ENCODE measurements at places on chromosomes 16 and 17.

DNA sequence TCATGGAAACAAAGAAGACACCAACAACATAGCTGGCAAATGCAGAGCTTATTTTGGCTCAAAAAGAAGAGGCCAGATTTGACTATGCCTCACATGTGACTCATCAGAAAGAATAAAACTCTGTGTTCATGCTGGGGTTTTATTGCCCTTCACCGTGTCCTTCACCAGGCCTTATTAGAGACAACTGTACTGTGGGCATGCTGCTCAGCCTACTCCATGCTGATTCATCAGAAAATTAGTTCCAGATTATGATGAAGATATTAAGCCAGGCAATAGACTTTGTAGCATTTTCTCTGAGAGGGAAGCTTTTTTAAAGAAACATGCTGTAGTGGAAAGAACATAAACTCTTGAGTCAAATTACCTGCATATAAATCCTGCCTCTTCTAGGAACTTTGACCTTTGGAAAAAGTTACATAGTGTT, 89.8 kb downstream of the CYB561 start:
- peak; percentile 93 for DNase-seq

DNA sequence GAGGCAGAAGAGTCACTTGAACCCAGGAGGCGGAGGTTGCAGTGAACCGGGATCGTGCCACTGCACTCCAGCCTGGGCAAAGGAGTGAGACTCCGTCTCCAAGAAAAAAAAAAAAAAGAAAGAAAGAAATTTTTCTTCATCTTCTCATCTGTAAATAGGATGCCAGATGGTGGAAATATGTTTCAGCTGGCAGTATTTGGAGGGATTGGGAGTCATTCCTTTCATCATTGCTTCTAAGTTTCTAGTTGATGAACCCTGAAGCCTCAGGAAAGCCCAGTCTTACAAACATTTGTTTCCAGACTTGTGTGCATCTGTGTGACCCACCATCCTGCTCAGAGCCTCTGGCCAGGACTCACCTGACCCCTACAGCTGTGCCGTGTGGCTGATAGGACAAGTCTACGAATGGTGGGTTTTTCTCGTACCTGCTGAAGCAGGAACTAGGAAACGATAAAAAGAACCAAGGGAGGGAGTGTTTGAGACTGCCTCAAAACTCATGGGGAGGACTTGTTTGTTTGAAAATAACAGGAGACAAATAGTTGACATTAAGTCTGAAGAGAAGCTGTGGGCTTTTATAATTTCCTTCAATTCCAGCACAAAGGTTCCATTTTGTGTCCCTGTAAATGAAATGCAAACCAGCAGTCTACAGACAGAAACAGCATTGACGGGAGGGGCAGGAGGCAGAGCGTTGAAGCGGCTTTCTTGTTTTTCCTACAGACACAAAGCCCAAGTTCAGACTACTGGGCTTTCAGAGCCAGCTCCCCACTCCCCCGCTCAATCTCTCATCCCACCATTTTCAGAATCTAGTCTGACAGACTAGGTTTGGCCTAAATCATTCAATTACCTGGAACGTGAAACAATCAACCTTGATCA, 24.9 kb downstream of the CDRT4 start:
- DNase-seq = no peak

DNA sequence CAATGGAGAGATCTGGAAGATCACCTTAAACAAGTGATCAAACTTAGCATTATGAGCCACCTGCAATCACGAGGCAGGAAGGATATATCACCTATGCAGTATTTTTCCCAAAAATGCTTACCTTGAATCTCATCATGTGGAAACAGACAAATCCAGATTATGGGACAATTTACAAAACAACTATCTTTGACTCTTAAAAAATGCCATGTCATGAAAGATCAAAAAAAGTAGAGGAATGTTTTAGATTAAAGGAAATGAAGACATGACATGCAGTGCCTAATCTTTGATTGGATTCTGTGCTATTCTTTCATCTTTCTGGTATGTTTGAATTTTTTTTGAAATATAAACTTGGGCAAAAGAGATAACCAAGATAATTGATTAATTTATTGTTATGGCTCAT, 95.9 kb downstream of the KPNA2 start:
- no peak for DNase-seq

DNA sequence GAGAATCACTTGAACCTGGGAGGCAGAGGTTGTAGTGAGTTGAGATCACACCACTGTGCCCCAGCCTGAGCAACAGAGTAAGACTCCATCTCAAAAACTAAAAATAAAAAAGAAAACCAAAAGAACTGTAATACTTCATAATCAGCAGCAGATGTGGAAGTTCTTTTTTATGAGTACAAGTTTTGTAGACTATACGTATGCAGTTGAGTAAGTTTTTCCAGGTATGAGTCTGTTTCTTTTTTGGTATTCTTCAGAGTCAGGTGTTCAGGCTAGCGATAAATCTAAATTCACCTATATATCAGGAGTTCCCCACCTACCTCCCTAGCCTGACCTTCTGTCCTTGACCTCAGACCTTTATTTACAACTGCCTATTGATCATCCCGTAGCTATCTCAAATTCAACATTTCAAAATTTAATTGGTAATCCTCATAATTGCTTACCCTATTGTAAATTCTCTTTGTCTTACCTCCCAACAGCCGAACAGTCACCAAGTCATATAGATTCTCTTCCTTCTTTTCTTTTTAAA, 10.7 kb downstream of the DCTN5 start:
- DNase-seq = no peak

DNA sequence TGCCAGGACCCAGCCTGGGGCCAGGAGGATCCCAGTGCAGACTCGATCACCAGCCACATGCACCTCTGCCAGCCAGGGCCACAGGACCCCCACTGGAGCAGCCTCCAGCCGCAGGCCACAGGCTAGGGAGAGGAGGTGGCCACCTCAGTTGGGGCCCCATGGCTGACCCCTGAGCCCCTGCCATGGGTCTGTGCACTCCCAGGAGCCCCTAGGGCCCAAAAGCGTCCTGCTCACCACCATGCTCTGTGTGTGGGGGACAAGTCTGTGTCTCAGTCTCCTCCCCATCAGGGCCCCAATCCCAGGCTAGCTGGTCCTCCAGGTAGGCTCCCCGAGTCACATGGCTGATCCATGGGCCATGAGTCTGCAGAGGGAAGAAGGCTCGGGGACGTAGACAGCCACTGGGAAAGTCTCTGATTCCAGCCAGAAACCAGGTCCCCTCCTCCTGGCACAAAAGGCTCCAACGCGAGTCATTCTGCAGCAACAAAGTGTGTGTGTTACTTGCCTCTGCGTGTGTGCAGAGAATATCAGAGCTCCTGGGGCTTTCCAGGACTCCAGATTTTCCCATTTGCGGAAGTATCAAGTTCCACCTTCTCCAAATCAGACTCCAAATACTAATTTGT, 6.1 kb upstream of the PRSS8 start:
- no peak for DNase-seq

- DNase-seq = no peak
These were observed 1342.5 kb downstream of the TP53TG3F start for GRCh38 chr16:34801875-34802274.

- no peak for DNase-seq
These were observed 2.4 kb downstream of the SCRN2 start for GRCh38 chr17:47838636-47839035.

DNA sequence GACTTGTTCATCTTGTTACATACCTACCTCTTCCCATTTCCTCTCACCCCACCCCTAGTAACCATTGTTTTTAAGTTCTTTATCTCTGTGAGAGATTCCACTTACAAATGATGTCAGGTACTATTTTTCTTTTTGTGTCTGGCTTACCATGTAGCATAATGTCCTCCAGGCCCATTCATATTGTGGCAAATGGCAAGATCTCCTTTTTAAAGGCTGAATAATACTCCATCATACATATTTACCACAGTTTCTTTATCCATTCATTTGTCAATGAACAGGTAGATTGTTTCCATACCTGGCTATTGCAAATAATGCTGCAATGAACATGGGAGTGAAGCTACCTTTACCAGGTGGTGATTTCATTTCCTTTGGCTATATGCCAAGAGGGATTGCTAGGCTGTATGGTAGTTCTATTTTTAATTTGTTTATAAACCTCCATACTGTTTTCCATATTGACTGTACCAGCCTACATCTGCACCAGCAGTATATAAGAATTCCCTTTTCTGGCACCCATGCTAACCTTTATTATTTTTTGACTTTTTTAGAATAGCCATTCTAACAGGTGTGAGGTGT, 53.9 kb downstream of the NSRP1 start:
- DNase-seq = no peak

DNA sequence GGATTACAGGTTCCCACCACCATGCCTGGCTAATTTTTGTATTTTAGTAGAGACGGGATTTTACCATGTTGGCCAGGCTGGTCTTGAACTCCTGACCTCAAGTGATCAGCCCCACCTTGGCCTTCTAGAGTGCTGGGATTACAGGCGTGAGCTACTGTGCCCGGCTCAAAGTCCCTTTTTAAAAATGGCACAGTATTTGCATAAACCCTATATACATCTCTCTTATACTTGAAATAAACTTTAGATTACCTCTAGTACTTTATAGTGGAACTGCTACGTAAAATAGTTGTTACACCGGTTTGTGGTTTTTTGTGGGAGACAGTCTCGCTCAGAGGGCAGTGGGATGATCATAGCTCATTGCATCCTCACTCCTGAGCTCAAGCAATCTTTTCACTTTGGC, 36.3 kb downstream of the IST1 start:
- DNase-seq = no peak

DNA sequence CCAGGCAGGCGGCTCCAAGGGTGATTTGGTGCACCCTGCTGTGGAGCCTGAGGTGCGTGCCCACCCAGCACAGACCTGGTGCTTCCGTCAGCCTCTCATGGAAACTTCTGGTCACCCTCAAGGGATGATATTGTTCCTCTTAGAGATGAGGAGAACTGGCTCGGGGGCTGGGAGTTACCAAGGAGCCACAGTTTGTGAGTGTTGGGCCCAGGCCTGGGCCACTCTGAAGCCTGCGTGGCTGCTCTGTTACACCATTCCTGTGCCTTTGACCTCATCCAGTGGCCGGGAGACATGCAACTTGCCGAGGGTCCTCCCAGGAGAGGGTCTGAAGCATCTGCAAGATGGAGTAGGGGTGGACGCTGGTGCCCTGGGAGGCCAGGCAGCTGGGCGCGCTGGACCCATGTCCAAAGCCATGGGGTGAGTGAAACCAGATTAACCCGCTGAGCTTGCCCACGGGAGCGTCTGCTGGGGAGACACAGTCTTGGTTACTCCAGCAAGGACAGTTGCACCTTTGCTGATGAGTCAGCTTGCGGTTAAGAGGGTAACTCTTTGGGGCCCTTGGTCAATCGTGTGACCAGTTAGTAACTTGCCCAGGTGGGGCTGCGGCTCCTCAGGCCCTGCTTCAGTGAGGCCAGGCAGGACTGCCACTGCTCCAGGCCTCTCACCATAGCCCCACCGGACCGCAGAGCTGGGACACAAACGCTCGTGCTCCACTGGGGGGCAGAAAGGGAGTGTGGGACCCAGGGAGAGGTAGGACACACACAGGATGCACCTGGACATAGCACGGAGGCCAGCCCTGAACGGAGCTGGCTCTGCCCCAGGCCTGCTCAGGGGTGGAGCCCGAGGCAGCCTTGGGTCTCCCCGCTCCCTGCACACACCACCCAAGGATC, 7.5 kb downstream of the C16orf90 start:
- no peak for DNase-seq

- DNase-seq = no peak
These were observed 15.8 kb downstream of the CDH16 start for GRCh38 chr16:66902648-66903543.

- no peak for DNase-seq
These were observed 2.4 kb downstream of the PRSS27 start for GRCh38 chr16:2717383-2718263.

GRCh38 chr17:50848711-50849110, 13.3 kb downstream of the WFIKKN2 start:
- DNase-seq = no peak

GRCh38 chr16:69721441-69721957, 4.9 kb downstream of the NQO1 start:
- no peak for DNase-seq

DNA sequence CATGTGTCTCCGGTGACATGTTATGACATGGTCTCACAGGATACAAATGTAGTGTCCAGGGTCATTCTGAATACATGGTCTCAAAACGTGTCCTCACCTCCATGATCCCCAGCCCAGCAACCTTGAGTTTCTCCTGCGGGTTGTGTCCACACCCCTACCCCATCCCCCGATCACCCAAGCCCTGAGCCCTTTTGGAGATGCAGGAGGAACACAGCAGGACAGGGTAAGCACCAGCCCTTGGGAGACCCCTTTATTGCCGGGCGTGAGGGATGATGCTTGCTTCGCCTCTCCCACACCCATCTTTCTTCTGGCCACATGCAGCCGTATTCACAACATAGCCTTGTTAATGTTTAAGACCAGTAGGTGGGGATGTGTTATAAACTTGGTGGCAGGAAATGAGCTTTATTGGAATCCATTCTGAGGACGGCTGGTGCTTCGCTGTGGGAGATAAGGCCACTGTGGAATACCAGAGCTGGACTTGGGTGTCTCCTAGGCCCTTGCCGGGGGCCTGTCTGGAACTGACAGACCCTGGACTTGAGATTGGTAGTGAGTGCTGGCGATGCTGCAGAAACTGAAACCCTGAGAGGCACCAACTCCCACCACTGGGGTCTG, 5.5 kb downstream of the TMEM132E start:
- DNase-seq = peak; percentile 36

DNA sequence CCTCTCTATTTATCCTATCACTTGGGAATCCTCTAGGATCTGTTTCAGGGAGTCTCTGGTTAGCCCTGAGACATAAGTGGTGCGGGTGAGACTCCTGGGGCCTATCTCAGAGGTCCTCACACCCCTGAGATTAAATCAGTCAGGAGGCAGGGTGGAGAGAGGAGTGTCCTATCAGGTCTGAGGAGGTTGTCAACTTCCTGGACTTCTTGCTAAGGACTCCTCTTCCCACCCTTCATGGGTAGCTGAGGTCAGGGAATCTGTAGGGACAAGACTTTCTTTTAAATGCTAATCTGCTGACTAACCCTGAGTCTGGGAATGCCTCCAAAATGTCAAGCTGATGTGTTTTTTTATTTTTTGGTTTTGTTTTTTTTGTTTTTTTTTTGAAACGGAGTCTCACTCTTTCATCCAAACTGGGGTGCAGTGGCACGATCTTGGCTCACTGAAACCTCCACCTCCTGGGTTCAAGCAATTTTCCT, 6.6 kb upstream of the ARMC5 start:
- peak; percentile 85 for DNase-seq

GRCh38 chr17:38605841-38606645, at the start of gene SRCIN1:
Gene SRCIN1, minus strand, starts transcription at chr17:38605952. Its CDS starts 247 bp downstream, at chr17:38605705.
- peak; percentile 41 for DNase-seq

GRCh38 chr17:6072157-6072556, 2.0 kb downstream of the WSCD1 start:
- DNase-seq = no peak

DNA sequence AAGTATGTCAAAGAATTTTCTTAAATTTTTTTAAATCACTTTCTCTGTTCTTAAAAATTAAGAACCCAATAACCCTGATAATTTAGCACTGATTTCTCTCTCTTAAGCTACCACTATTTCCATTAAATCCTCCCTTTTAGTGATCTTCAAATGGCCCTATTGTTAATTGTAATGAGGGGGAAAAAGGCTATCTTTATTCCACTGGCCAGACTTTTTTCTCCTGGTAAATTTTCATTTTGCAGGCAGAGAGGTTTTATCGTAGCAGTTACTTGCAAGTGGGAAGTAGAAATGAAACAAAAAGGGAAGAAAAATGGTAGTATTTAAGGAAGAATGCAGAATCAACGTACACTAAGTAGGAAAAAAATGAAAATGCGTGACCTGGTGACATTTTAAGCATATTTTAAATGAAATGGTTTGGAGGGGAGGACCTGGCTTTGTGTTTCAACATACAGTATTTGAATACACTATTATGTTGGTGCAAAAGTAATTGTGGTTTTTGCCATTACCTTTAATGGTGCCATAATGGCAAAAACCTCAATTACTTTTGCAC, 224.9 kb downstream of the TANC2 start:
- DNase-seq = no peak

- no peak for DNase-seq
These were observed 665 bp upstream of the AKAP1 start for GRCh38 chr17:57084361-57084801.
